Fibroblast of skin of left biceps (primary cell): ENCODE measurements at places on chromosomes 7 and 10.

- no peak for DNase-seq
Observed at GRCh38 chr7:2049782-2050510, 182.8 kb downstream of the MAD1L1 start.

DNA sequence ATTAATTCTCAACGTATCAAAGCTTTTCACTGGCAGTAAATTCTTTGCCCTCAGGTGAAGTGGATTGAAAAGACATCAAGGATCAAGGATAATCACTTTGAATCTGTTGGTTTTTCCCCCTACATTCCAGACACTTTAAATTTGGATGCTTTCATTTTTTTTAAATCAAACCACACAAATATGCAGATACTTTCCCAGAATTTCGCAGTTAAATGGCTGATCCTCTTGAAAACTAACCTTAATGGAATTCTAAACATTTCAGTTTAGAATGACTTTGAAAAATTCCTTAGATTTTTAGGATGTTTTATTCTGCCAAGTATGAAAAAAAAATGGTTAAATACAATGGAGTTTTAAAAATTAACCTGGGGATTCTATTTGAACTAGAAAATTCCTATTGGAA lies 325.9 kb downstream of the GFRA1 start:
- peak; percentile 69 for DNase-seq

DNA sequence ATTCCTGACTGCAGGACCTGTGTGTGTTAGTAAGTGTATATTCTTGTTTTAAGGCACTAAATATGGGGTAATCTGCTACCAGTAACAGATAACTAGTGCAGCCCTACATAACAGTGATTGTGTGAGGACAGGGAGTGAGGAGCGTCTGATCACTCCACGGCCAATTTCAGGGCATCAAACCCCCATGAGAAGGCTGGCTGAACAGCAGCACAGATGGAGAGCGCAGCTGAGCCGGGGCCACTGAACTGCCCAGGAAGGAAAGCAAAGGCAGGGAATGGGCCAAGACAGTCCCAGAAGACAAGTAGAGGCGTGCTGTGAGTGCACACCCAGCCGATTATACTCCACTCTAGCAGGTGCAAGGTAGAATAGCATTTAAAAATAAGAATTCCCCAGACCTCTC lies 157.1 kb upstream of the CHST15 start:
- no peak for DNase-seq

DNA sequence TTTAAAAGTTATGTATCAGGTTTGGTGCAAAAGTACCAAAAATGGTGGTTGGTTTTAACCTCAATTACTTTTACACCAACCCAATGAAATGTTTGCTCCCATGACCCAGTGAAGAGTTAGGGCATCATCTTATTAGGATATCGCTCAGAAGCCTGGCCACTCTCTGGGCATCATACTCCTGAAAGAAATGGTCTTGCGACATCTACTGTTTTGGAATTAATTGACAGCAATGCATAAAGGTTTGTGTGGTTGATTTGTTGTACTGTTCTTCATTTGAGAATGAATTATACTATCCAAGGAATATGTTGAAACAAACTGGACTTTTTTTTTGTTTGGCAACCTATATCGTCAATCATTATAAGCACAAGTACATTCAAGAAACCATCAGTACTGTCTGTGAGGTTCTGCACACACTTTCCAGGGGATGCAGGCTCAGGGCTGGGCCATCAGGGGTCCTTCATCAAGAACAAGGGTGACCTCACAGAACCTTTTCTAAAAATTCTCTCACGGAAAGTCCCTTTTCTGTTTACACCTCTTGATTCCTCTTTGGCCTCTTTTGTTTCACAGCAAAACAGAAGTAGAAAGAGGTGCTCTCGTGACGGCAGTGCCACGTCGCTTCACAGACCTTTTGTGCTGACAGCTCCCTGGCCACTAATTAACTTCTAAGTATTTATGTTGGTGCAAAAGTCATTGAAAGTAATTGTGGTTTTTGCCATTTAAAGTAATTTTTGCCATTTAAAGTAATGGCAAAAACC lies 117.2 kb upstream of the KLF6 start:
- DNase-seq, result no peak

DNA sequence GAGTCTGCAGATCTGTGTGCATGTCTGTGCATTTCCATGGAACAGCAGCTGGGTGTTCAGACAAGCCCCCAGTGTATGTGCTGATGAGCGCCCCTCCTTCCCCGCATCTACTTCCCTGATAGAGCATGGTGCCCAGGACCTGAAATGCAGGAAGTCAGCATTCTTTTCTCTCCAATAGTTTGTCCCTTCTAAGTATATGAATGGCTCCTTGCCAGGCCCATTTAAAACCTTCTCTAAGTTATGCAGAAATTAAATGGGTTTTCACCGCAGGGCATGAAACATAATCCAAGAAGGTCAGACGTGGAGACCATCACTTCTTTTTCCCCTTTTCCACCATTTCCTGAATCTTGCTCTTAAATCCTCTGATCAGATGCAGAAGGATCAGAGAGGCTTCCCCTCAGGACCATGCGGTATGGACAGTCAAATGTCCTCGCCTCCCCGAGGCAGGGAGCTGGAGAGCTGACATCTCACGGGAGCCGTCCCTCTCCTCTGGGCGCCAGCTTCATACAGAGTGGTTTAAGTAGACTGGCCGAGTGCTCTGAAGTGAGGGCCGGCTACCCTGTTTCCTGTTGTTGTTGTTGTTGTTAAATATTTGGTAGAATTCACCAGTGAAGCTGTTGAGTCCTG lies 155.3 kb downstream of the C10orf105 start:
- DNase-seq, result no peak

- no peak for DNase-seq
Observed at GRCh38 chr10:25336330-25336729, 161.5 kb downstream of the GPR158 start.

GRCh38 chr7:2843711-2844152 lies 376 bp downstream of the GNA12 start:
- DNase-seq, result no peak
